Mesenteric fat pad (tissue), 1 donor: ENCODE measurements at places on chromosomes 6 and 20. TPM values are rescaled to one million over a fixed set of nuclear protein-coding genes. Genes with fewer than 3 reads are reported as not detected.

DNA sequence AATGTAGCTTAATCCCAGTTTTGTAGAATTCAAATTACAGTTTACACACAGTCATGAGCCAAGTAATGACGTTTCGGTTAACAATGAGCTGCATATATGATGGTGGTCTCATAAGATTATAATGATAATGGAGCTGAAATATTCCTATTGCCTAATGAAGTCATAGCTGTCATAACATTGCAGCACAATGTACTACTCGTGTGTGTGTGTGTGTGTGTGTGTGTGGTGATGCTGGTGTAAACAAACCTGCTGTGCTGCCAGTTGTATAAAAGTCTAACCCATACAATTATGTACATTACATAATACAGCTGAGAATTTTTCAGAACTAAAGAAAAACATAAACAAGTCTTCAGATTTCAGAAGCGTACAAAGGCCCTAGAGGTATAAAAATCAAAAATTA lies 66.7 kb upstream of the ARID1B start:
- no peak for DNase-seq

DNA sequence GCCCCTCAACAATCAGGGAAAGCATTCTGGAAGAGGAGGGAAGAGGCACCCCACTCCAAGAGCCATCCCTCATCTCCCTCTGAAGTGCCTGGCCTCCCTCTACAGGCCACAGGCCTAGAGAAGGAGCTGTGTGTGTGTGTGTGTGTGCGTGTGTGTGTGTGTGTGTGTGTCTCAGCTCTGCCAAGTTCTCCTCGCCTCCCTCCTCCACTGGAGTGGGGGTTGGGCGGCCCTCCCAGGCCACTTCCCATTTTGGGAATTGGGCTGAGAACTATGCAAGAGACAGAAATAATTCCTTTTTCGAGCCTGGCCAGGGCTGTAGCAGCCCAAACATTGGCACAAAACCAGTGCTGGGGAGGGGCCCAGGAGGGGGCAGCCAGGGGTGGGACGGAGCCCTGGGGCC lies 35.7 kb downstream of the KCNB1 start:
- DNase-seq, result peak; percentile 92

Gene KCNG1
- total RNA-seq, result 0.19 TPM

Gene MEI4
- total RNA-seq, result not detected

Gene MUC21
- not detected for total RNA-seq

Gene PTP4A1
- 34.3 TPM for total RNA-seq

Gene PRDM13
- not detected for total RNA-seq
